Muscle of leg (tissue), 16 donors: ENCODE measurements at places on chromosomes 12 and 14. TPM values are rescaled to one million over a fixed set of nuclear protein-coding genes. Genes with fewer than 3 reads are reported as not detected.

DNA sequence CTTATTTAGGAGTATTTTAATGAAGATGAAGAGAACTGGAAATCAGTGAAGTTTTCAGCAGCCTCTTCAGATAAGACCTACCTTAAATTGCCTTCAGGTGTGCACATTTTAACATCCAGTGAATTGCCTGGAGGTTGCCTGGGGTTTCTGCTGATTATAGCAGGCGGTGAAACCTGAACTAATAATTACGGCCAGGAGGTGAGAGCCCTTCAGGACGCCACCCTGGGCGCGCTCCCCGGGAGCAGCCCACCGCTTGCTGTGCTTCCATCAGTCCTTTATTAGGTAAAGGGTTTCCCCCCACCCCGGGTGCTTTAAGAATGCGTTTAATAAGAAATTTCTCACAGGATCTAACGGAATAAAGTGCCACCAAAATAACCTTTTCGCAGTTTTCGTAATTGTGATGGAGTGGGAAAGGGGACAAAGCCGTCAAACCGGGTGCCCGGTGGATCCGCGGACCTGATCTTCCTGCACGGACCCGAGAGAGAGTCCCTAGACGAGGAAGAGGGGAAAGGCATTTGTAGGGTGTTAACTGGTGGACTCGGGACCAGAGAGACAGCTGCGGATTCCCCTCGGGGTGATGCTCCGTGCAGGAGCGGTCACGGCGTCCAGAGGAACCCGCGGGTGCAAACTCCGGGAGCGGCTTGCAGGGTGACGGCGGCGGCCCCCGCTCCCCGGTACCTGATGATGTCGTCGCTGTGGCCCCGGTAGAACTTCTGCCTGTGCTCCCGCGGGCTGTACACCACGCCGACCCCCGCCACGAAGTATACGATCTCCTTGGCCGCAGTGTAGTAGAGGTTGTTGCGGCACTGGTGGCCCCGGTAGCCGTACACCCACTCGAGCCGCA, 902 bp downstream of the EML5 start:
- H3K27ac ChIP-seq = no peak overlapping the region
- DNase-seq = peak; percentile 13
- H3K36me3 ChIP-seq = no peaks in the 10 kb centered on the region
- H3K4me3 ChIP-seq = peak overlapping the region; percentile 52

Gene SYNE2
- total RNA-seq = 50.0 TPM

DNA sequence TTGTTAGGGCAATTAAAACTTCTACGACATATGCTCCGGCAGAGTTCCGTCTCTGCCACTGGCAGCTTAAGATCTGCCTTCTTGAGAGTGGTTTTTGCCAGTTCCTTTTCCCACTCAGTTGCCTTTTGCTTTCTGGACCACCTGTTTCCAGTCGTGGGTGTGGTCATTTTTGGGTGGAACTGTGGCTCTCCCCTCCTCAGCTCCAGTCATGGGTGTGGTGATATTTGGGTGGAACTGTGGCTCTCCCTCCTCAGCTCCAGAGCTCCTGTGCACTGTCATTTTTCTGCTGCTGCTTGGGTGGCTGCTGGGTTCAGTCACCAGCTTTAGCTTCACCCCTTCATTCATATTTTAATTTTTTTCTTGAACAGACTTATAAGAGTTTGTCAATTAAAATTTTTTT, 25.3 kb downstream of the WDR20 start:
- H3K36me3 ChIP-seq = peaks cover 15% of the 10 kb centered on the region
- DNase-seq = no peak
- no peak overlapping the region for H3K27ac ChIP-seq
- peaks cover 9% of the 10 kb centered on the region for H3K4me1 ChIP-seq

Gene CCDC197
- total RNA-seq = 0.04 TPM

Gene IL23A
- 0.18 TPM for total RNA-seq

GRCh38 chr14:69948351-69948750, 69.1 kb downstream of the SMOC1 start:
- peak; percentile 19 for DNase-seq
- H3K36me3 ChIP-seq = no peaks in the 10 kb centered on the region
- peaks cover 3% of the 10 kb centered on the region for H3K27me3 ChIP-seq
- peaks cover 7% of the 10 kb centered on the region for H3K4me1 ChIP-seq
